Spleen (tissue), 13 donors: ENCODE measurements at places on chromosomes 2 and 18. TPM values are rescaled to one million over a fixed set of nuclear protein-coding genes. Genes with fewer than 3 reads are reported as not detected.

DNA sequence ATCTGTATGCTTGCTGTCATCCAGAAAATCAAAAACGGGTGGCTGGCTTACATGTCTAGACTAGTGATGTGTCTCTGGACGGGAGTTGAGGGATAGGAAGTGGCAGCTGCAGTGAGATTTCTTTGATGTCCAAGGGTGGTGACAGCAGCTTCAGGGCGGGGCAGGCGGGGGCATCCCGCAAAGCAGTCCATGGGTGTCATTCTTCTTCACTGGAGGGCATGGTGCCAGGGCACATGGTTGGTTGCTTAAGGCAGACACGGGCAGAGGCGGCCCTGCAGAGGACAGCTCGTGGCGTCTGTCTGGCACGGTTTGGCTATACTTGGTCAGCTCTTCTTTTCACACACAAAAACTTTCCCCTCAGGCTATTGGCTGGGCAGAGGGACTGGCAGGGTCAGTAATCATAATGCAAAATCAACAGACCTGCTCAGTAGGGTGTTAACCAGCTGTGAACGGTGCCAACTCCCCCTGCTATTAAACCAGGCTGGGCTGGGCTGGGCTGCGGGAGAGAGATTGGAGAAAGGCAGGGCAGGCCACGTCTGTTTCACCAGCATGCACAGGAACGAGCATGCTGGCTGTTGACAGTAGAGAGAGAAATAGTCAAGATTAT is 63.7 kb downstream of the COL4A3 start:
- H3K4me3 ChIP-seq, result no peak overlapping the region
- no peaks in the 10 kb centered on the region for H3K36me3 ChIP-seq
- H3K27me3 ChIP-seq, result no peaks in the 10 kb centered on the region
- no peak for DNase-seq
- H3K4me1 ChIP-seq, result no peaks in the 10 kb centered on the region

GRCh38 chr18:572091-572830 is 7.9 kb upstream of the CETN1 start:
- H3K4me3 ChIP-seq, result no peak overlapping the region
- DNase-seq, result no peak
- no peaks in the 10 kb centered on the region for H3K27me3 ChIP-seq

- no peak overlapping the region for H3K27ac ChIP-seq
- DNase-seq, result no peak
- H3K27me3 ChIP-seq, result no peaks in the 10 kb centered on the region
- H3K36me3 ChIP-seq, result no peaks in the 10 kb centered on the region
Measured at GRCh38 chr18:44942073-44942472, 261.4 kb downstream of the SETBP1 start.

SCRN3 gene
- total RNA-seq, result 22.5 TPM

- no peaks in the 10 kb centered on the region for H3K36me3 ChIP-seq
- H3K27me3 ChIP-seq, result no peaks in the 10 kb centered on the region
- H3K27ac ChIP-seq, result no peak overlapping the region
- no peak overlapping the region for H3K4me3 ChIP-seq
- H3K4me1 ChIP-seq, result peaks cover 8% of the 10 kb centered on the region
Measured at GRCh38 chr2:45901468-45902032, 250.1 kb downstream of the PRKCE start.

DNA sequence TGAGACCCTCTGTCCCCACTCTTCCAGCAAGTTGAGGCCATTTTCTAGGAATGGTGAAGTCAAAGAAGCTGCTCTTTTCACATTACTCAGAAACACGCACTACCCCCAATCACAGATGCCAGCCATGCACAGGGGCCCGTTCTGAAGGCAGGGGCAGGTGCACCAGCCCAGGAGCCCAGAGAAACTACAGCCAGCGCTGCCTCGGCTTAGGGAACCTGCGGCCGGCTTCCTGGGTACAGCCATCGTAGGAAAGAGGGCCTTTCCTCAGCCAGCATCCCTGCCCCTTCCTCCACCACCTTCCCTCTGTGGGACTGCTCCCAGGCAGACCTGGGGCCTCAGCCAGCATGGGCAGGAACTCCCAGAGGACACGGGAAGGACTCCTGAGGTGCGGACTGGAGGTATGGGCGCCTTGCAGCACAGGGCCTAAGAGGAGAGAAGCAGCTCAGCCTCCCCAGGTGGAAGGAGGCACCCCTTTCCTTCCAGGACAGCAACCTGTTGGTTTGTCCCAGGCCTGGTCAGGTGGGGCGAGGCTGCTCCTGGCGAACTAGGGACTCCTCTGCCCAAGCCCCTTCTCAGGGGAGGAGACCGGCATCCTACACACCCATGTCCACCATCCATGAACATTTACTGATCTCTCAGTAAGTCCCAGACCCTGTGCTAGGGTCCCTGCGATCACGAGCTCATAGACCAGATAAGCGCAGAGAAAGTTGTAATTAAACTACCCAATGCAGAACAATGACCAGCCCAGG is 99.0 kb upstream of the ID2 start:
- H3K27ac ChIP-seq, result no peak overlapping the region
- no peaks in the 10 kb centered on the region for H3K27me3 ChIP-seq
- no peaks in the 10 kb centered on the region for H3K36me3 ChIP-seq
- peak overlapping the region; percentile 10 for H3K4me3 ChIP-seq

DNA sequence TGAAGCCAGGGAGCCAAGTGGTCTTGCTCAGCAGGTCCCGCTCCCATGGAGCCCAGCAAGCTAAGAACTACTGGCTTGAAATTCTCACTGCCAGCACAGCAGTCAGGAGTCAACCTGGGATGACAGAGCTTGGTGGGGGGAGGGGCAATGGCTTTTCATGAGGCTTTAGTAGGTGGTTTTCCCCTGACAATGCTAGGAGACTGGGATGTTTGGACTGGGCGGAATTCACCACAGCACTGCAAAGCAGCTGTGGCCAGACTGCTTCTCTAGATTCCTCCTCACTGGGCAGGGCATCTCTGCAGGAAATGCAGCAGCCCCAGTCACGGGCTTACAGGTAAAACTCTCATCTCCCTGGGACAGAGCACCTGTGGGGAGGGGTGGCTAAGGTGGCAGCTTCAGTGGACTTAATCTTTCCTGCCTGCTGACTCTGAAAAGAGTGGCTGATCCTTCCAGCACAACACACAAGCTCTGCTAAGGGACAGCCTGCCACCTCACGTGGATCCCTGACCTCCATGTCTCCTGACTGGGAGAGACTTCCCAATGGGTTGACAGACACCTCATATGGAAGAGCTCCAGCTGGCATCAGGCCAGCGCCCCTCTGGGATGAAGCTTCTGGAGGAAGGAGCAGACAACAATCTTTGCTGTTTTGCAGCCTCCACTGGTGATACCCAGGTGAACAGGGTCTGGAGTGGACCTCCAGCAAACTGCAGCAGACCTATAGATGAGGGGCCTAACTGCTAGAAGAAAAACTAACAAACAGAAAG is 349.7 kb upstream of the ST6GAL2 start:
- no peak for DNase-seq
- H3K4me3 ChIP-seq, result no peak overlapping the region
- H3K27ac ChIP-seq, result no peak overlapping the region
- no peaks in the 10 kb centered on the region for H3K27me3 ChIP-seq
- no peaks in the 10 kb centered on the region for H3K4me1 ChIP-seq

GRCh38 chr2:99261242-99261641 is 5.8 kb upstream of the LYG2 start:
- no peak for DNase-seq
- H3K27me3 ChIP-seq, result no peaks in the 10 kb centered on the region
- no peaks in the 10 kb centered on the region for H3K4me1 ChIP-seq
- H3K36me3 ChIP-seq, result no peaks in the 10 kb centered on the region
- H3K27ac ChIP-seq, result no peak overlapping the region

DNA sequence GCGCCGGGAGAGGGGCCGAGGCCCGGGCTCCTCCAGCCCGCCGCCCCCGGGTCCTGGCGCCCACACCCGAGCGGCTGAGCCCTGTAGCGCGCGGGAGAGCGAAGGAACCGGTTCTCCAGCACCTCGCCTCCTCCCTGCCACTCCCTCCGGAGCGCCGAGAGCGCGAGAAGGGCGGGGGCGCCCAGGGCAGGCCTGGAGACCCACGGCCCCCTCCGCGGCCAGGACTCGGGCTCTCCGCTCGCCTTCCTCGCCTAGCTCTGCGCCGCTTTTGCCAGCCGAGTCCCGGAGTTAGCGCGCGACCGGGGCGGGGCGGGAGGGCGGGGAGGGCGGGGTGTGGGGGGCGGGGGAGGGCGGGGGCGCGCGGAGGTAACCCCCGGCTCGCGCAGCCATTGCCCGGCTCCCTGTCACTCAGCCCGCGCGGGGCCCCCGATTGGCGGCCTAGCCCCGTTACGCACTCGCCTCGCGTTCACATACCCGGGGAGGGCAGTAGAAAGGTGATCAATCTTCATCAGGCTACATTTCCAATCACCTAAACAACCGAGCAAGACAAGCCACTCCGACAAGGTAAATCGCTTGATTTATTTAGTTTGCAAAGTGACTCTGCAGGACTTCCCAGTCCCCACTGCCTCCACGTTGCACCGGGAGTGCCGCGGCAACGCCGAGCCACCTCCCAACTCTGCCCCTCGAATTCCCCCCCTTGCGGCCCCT is at the start of gene OTX1:
Gene OTX1, plus strand, starts transcription at position 497 of the 708 bp plus-strand sequence. CDS start 2,161 bp downstream, outside the sequence.
- no peak within 1 kb of the TSS for H3K27ac ChIP-seq
- peaks cover 89% of the 10 kb centered on the region for H3K4me1 ChIP-seq
- peak; percentile 81 for DNase-seq
- peaks cover 2% of the 10 kb centered on the region for H3K36me3 ChIP-seq
- peak within 1 kb of the TSS; percentile 52 for H3K4me3 ChIP-seq

GRCh38 chr2:21310493-21310892 is 186.7 kb downstream of the TDRD15 start:
- H3K27me3 ChIP-seq, result no peaks in the 10 kb centered on the region
- DNase-seq, result no peak
- H3K36me3 ChIP-seq, result no peaks in the 10 kb centered on the region

GRCh38 chr2:235044501-235045271 is 92.9 kb downstream of the SH3BP4 start:
- no peak overlapping the region for H3K4me3 ChIP-seq
- peak; percentile 81 for DNase-seq
- peaks cover 7% of the 10 kb centered on the region for H3K27me3 ChIP-seq
- peaks cover 11% of the 10 kb centered on the region for H3K4me1 ChIP-seq

DNA sequence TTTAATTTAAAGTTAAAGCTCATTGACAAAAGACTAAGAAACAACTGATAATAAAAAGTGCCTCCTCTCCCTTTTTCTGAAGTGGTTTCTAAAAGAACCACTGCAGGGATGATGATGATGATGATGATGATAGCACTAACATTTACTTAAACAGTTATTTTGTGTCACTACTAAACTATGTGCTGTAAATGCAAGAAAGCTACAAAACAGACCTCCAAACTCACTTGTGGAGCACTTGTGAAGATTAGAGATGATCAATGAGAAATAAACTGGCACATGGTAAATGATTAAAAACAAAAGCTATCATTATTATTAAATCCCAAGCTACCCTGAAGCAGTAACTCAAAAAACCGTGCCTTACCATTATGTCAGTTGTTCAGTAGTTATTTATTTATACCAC is 88.7 kb downstream of the SLC8A1 start:
- H3K27me3 ChIP-seq, result no peaks in the 10 kb centered on the region
- no peak overlapping the region for H3K4me3 ChIP-seq
- DNase-seq, result no peak
- no peaks in the 10 kb centered on the region for H3K36me3 ChIP-seq
- H3K27ac ChIP-seq, result peak overlapping the region; percentile 66

SP5 gene
- total RNA-seq, result not detected

- peaks cover 27% of the 10 kb centered on the region for H3K4me1 ChIP-seq
- no peaks in the 10 kb centered on the region for H3K27me3 ChIP-seq
- no peaks in the 10 kb centered on the region for H3K36me3 ChIP-seq
- no peak overlapping the region for H3K27ac ChIP-seq
- no peak overlapping the region for H3K4me3 ChIP-seq
- no peak for DNase-seq
Measured at GRCh38 chr18:62183578-62184195, 3.2 kb downstream of the PIGN start.

DNA sequence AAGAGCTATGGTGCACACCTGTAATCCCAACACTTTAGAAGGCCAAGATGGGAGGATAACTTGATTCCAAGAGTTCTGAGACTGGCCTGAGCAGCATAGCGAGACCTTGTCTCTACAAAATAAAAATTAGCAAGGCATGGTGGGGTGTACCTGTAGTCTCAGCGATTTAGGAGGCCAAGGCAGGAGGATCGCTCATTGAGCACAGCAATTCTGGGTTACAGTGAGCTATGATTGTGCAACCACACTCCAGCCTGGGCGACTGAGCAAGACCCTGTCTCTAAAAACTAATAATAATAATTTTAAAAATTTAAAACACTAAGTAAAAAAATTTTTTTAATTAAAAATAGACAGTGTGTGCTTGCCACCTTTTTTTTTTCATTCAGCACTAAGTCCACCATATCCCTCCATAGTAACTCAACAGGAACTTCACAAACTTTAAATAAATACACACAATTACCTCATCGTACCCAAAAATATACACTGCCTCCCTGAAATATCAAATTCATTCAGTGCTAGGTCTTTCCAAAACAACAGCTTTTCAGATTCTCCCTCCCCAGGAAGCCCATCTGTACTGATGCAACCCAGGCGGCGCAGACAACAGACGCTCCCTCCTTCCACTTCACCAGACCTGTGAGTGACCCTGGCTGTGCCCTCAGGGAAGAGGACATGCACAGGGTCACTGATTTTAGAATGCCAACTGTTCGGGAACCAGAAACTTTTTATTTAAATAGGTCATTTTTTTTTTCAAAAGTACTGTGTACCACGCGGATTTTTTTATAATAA is 29.6 kb downstream of the FAM168B start:
- no peaks in the 10 kb centered on the region for H3K27me3 ChIP-seq
- no peak overlapping the region for H3K4me3 ChIP-seq
- no peak for DNase-seq
- H3K27ac ChIP-seq, result no peak overlapping the region
- H3K4me1 ChIP-seq, result peaks cover 31% of the 10 kb centered on the region

GRCh38 chr2:157899125-157899839 is 23.2 kb upstream of the ACVR1 start:
- H3K4me3 ChIP-seq, result no peak overlapping the region
- no peak for DNase-seq
- no peaks in the 10 kb centered on the region for H3K36me3 ChIP-seq
- H3K27ac ChIP-seq, result no peak overlapping the region
- no peaks in the 10 kb centered on the region for H3K4me1 ChIP-seq

DNA sequence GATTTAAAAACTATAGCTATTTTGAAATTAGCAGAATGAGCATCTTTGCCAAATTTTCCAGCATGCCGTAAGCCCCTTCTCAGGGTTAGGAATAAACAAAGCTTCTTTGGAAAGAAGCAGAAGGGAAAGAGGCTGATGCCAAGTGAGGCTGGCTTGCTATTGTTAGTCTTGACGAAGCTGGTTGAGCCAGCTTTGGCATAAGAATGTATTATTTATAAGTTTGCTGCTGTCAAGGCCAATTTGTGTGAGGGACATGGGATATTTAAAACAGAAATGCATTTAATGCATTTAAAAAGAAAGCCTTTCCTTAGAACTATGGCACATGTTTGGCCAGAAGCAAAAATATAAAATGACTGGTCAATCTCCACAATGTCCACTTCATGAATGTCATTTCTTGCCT is 52.5 kb upstream of the TTN start:
- H3K4me3 ChIP-seq, result no peak overlapping the region
- H3K4me1 ChIP-seq, result no peaks in the 10 kb centered on the region
- DNase-seq, result no peak
- H3K27me3 ChIP-seq, result no peaks in the 10 kb centered on the region
- H3K27ac ChIP-seq, result no peak overlapping the region

TLX2 gene
- total RNA-seq, result not detected
